ENCODE measurements at places on chromosomes 2 and 18.
A peak's percentile ranks its signal among the peaks of the same experiment; 100 is the strongest.

DNA sequence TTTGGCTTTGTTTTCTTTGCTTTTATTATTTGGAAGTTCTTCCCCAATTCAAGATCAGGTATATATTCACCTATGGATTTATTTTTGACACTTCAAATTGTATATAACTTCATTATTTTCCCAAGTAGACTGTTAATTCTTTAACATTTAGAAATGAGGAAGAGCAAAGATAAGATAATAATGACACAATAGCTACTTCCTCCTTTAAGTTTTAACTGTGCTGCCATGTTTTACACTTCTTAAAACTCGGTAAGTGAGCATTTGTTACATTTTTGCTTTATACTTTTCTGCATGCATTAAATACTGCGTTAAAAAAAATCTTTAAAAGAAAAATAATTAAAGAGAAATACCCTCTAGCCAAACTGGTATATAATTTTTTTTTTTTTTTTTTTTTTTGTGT is 32.5 kb downstream of the SLC66A3 start:
- DNase-seq: no peak

DNA sequence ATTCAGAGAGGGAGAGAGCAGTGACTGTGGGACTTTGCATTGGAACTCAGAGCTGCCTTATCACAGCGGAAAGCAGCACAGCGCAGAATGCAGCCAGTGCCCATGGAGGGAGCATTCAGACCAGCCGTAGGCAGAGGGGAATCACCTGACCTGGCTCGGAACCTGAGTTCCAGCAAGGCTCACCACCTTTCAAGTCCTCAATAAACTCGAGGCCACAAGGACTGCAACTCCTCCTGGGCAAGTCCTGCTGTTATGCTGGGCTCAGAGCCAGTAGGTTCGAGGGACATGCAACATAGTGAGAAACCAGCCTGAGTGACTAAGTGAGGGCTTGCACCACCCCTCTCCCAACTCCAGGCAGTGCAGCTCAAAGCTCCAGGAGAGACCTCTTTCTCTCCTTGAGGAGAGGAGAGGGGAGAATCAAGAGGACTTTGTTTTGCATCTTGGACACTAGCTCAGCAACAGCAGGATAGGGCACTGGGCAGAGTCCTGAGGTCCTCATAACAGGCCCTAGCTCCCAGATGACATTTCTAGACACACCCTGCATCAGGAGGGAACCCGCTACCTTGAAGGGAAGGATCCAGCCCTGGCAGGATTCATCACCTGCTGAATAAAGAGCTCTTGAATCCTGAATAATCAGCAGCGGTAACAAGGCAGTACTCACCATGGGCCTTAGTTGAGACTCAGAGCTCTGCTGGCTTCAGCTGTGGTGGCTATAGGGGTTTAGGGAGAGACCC is 136.8 kb upstream of the OTOS start:
- no peak for DNase-seq

- no peak for DNase-seq
Observed at GRCh38 chr2:154489266-154489858, 209.1 kb upstream of the KCNJ3 start.

DNA sequence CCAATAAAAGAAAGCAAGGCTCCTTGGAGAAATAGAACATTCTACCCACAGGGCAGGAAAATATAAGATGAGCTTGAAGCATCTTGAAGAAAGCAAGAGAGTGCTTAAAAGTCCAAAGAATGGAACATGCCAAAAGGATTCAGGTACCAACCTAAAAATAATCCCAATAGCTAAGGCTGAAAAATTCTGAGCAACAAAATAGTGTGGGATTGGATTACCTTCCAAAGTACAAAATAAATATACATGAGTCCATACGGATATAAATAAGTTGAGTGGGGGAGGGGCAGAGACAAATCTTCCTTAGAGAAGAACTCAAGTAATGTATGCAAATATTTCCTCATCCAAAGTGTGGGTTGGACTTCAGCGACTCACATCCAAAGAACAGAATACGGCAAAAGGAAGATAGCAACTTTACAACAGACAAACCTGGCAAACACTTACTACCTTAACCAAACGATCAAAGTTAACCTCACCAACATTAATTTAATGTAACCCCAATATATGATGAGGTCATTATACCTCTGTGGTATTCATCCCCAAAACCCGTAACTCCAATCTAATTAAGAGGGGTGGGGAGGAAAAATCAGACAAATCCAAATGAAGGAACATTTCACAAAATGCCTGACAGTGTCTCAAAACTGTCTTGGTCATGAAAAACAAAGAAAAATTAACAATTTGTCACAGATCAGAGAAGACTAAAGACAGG is 26.9 kb downstream of the MEMO1 start:
- no peak for DNase-seq

DNA sequence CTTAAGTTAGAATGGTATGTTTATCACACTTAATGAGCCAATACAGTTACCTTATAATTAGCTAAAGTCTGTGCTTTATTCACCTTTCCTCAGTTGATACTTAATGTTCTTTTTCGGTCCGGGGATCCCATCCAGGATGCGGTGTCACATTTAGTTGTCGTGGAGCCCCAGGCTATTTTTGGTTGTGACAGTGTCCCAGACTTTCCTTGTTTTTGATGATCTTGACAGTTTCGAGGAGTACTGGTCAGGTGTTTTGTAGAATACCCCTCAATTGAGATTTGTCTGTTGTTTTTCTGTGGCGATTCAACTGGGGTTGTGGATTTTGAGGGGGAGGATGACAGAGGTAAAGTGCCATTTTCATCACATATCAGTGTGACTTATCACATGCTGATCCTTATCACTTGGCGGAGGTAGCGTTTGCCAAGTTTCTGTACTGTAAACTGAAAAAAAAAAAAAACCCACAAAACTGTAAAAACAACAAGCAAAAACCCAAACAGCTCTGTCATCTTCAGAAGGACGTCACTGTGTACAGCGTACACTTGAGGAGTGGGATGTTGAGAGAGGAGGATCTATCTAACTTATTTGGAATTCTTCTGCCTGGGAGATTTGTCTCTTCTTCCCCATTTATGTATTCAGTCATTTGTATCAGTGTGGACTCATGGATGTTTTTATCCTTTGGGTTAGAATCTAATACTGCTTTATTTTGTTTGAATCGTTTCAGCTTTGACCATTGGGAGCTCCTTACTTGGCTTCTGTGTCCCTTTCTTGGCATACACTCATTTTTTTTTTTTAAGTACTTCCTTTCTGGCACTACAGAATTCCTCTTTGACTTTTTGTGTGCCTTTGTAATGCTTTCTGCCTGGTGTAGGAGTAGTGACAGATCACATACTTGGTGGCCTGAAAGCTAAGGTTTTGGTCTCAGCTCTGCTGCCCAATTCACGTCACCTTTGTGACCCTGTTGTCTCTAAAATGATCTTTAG is 68.1 kb downstream of the FMNL2 start:
- no peak for DNase-seq

GRCh38 chr2:215907147-215907546 is 106.2 kb downstream of the MREG start:
- no peak for DNase-seq

- DNase-seq: no peak
Observed at GRCh38 chr2:11651856-11652548, 18.0 kb downstream of the NTSR2 start.

DNA sequence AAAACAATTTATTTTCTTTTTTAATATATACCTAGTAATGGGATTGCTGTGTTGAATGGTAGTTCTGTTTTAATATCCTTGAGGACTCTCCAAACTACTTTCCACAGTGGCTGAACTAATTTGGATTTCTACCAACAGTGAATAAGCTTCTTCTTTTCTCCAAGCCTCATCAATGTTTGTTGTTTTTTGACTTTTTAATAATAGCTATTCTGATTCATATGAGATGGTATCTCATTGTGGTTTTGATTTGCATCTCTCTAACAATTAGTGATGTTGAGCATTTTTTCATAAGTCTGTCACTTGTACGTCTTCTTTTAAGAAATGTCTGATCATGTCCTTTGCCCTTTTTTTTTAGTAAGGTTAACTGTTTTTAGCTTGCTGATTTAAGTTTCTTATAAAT is 863.3 kb downstream of the CNTNAP5 start:
- DNase-seq: no peak

DNA sequence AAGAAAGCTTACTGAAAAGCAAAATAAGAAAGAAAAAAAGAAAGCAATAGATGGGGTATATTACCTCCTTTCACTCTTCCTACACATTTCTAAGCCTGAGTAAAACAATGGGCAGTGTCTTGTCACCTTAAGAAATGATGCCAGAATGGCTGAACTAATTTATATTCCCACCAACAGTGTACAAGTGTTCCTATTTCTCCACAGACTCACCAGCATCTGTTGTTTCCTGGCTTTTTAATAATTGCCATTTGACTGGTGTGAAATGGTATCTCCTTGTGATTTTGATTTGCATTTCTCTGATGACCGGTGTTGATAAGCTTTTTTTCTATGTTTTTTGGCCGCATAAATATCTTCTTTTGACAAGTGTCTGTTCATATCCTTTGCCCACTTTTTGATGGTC is 98.4 kb downstream of the SPHKAP start:
- DNase-seq: no peak

GRCh38 chr18:3380384-3380961 is 69.5 kb upstream of the TGIF1 start:
- no peak for DNase-seq

DNA sequence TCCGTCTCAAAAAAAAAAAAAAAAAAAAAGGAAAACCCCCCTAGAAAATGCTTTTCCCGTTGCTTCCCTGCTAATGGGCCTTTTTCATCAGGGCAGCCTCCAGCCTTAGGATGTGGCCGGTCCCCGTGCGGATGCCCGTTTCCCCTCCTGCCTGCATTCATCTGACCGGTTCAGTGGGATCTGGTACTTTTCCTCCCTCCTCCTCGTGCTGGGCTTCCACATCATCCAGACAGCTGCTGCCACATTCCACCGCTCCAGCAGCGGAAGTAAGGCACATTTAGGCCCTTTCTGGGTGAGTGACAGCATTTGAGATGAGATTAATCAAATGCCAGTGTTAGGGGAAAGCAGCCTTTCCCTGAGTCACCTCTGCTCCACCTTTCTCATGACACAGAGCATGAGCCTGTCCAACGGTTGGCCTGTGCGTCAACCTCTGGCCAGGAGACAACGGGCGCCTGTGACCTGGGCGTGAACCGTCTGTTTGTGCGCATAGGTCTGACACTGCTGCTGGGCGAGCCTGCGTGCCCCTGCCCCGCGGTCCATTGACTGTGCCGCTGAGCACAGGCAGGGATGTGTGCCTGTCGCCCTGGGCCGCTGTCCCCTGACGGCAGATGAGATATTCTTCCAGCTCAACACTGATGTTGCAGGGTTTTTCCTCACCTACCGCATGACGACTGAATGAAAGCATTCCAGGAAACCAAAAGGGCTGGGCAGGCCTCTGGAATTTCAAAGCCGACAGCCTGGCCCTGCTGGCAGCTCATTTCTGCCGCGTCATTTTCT is 174.0 kb downstream of the TGIF1 start:
- DNase-seq: peak; percentile 95

GRCh38 chr2:225814554-225814953 is 415.0 kb downstream of the NYAP2 start:
- DNase-seq: no peak

DNA sequence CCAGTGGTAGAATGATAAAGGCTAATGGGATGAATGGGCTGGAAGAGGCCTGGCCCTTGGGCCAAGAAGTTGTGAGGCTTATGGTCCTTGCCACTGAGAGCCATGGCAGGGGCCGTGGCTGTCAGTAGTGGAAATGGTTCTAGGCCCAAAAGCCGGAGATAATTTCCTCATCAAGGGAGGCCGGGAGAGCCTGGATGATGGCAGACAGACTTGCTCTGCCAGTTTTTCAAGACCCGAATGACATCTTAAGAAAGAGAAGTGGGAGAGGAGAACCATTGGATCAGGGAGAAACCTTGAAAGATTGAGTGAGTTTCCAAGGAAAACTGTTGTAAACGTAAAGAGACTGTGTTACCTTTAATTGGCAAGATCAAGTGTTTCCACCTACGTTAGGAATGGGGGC is 46.3 kb upstream of the VPS54 start:
- DNase-seq: no peak

DNA sequence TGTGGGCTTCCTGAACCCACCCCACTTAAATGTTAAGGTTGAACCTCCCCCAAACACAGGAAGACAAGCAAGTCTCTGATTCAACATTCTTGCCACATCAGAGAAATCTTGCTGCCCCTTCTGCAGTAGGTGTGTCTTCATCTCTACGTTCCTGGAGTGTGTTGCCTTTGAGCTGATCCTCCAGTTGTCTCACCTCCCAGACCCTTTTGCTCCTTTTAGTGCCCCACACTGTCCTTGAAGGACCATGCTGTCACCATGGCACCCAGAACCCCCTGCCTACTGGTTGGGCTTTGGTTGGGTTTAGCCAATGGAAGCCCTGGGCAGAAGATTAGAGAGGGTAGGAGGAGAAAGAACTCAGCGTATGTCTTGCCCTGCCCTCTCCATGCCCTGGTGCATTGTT is 10.7 kb downstream of the CAB39 start:
- DNase-seq: no peak

- no peak for DNase-seq
Observed at GRCh38 chr2:135820003-135820618, 16.9 kb downstream of the LCT start.

- no peak for DNase-seq
Observed at GRCh38 chr2:200615247-200615646, 29.4 kb downstream of the AOX1 start.

GRCh38 chr2:141440072-141440635 is 690.7 kb downstream of the LRP1B start:
- no peak for DNase-seq

GRCh38 chr2:232321156-232321816 is 57.3 kb upstream of the ALPP start:
- no peak for DNase-seq

DNA sequence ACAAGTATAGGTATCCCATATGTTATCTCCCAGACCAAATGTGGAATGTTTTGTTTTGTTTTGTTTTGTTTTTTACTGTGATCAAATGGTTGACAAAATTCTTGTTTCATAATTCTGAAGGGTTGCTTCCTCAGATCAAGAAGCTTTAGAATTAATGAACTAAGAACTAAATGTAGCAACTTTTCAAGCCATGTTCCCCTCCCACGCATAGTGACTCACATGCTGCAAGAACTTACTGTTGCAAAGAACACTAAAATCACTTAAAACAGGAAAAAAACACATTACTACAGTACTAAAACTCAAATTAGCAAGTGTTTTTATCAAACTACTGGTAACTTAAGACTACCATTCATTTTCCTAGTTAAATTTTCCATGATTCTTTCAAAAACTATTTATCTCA is 30.6 kb downstream of the HNRNPLL start:
- no peak for DNase-seq
